ENCODE measurements at places on chromosomes 7 and 10.

DNA sequence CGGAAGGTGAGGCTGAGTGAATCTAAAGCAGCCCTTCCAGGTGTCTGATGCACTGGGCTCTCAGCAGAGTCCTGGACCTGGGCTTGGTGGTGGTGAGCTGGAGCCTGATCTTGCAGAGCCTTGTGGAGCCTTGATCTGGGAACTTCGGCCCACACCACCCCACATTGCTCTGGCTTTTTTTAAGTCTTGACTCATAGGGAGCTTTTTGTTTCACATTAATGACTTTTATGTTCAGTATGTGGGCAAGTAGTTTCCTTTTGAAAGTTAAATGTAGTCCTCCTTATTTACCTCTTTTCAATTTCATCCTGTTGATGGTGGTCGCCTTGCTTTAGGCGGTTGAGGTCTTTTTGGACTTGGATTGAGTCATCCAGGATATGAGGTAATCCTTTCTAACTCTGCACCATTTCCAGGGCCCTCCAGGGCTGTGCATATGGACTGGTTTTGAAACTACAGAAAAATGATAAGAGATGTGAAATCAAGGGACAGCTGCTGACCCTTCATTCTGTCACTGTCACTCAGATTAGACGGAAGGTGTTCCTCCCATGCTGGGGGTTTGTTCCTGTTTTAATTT lies 2.9 kb upstream of the NRAP start:
- H3K4me1 ChIP-seq = peaks cover 11% of the 10 kb centered on the region
- H3K4me3 ChIP-seq = no peak overlapping the region
- H3K27me3 ChIP-seq = peaks cover 20% of the 10 kb centered on the region
- no peak for DNase-seq
- no peak overlapping the region for H3K27ac ChIP-seq

DNA sequence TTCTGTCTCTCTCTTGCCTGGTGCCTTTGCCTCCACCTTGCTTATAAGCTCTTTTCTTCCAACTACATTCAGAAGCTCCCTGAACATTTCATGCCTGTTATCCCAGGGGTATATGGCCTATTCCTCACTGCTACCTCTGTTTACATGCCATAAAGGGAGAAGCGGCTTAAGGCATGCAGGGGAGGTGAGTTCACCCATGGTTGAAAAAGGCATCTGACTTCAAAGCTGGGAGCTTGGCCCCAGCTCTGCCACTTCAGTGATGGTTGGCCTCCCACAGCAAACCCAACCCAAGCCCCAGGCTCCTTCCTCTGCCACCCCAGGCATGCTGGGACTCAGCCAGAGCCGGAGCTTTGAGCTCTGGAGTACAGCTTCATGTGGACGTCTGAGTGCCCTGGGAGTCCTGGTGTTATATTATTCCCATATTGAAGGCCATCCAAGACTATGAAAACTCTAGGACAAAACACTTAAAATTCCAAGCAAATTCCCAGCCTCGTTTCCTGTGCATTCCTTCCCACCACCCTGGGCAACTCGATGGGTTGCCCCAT lies 468.6 kb upstream of the ZMIZ1 start:
- peaks cover 12% of the 10 kb centered on the region for H3K27me3 ChIP-seq
- H3K4me3 ChIP-seq = no peak overlapping the region
- H3K36me3 ChIP-seq = no peaks in the 10 kb centered on the region
- no peak overlapping the region for H3K27ac ChIP-seq

- peak; percentile 60 for DNase-seq
- no peak overlapping the region for H3K4me3 ChIP-seq
- H3K27ac ChIP-seq = no peak overlapping the region
- H3K4me1 ChIP-seq = peaks cover 6% of the 10 kb centered on the region
- H3K27me3 ChIP-seq = peaks cover 23% of the 10 kb centered on the region
Observed at GRCh38 chr7:128351296-128352152, 7.8 kb upstream of the RBM28 start.

GRCh38 chr7:155913719-155914118 lies 101.5 kb upstream of the SHH start:
- H3K36me3 ChIP-seq = no peaks in the 10 kb centered on the region
- DNase-seq = no peak
- H3K27me3 ChIP-seq = peaks cover 3% of the 10 kb centered on the region
- H3K4me3 ChIP-seq = no peak overlapping the region
- no peaks in the 10 kb centered on the region for H3K4me1 ChIP-seq

GRCh38 chr7:106679153-106679931 lies 18.4 kb upstream of the CCDC71L start:
- no peaks in the 10 kb centered on the region for H3K27me3 ChIP-seq
- H3K4me3 ChIP-seq = no peak overlapping the region
- peak; percentile 35 for DNase-seq
- H3K27ac ChIP-seq = peak overlapping the region; percentile 57

GRCh38 chr10:17235136-17235535 lies 7.1 kb downstream of the VIM start:
- H3K36me3 ChIP-seq = peaks cover 82% of the 10 kb centered on the region
- no peaks in the 10 kb centered on the region for H3K27me3 ChIP-seq
- H3K27ac ChIP-seq = peak overlapping the region; percentile 5

- no peaks in the 10 kb centered on the region for H3K36me3 ChIP-seq
- H3K4me3 ChIP-seq = no peak overlapping the region
- H3K27ac ChIP-seq = no peak overlapping the region
- no peaks in the 10 kb centered on the region for H3K4me1 ChIP-seq
- no peak for DNase-seq
- peaks cover 19% of the 10 kb centered on the region for H3K27me3 ChIP-seq
Observed at GRCh38 chr10:14074062-14074884, 256.5 kb downstream of the FRMD4A start.

Data from activated T-cell treated with anti-CD3 and anti-CD28 coated beads, Interleukin-2, amount 50 U/mL, for 24 hours (primary cell).